Natural killer cell treated with Interleukin-12 subunit alpha and Interleukin-12 subunit beta and Interleukin-15 and Interleukin-18, amount 100 ng/mL, for 72 hours (primary cell): ENCODE measurements at places on chromosomes 2 and 18.

DNA sequence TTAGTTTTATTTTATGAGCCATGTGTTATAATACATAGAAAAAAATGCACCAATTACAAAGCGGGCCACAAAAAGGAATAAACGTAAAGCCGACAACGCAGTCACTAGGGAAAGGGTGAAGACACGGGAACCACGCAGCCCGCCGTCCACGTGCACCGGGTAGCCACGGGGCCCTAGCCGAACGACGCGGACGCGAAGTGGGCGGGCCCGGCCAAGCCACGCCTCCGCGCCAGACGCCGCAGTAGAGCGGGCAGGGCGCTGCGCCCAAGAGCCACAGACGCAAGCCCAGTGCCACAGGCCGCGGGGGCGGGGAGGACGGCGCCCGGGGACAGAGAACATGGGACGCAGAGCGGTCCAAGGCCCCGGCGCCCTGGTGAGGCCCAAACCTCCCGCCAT lies at the start of gene DUSP28:
TSS of gene DUSP28 (plus strand) at position 274 of the 396 bp plus-strand sequence. CDS start 328 bp downstream, outside the sequence.
- H3K4me3 ChIP-seq: peak within 1 kb of the TSS; percentile 92

DNA sequence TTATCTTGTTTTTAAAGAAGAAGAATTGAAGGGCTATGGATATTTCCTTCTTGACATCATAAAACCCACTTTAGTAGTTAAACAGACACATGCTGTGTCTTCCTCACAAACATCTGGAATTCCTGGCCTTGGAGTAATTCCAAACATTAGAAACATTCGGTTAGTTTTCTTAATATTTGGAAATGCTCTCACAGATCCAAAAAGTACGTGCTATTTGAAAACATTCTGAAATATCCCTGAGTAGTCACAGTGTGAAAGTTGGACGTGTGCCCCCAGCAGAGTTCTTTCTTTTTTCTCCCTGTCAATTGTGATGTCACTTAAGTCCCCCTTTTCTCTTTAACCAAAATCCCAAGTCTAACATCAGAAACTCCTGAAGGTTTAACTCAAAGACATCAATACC lies 91.3 kb downstream of the ANTXR1 start:
- no peaks in the 10 kb centered on the region for H3K36me3 ChIP-seq
- no peaks in the 10 kb centered on the region for H3K4me1 ChIP-seq
- DNase-seq: no peak
- H3K27ac ChIP-seq: no peak overlapping the region
- no peak overlapping the region for H3K4me3 ChIP-seq
- peaks cover 14% of the 10 kb centered on the region for H3K27me3 ChIP-seq

- no peak overlapping the region for H3K27ac ChIP-seq
- no peaks in the 10 kb centered on the region for H3K4me1 ChIP-seq
- H3K27me3 ChIP-seq: no peaks in the 10 kb centered on the region
- no peaks in the 10 kb centered on the region for H3K36me3 ChIP-seq
- H3K4me3 ChIP-seq: no peak overlapping the region
- DNase-seq: no peak
Observed at GRCh38 chr18:32937597-32937996, 164.8 kb upstream of the KLHL14 start.

- H3K4me3 ChIP-seq: no peak overlapping the region
- no peaks in the 10 kb centered on the region for H3K36me3 ChIP-seq
- H3K27me3 ChIP-seq: no peaks in the 10 kb centered on the region
- H3K27ac ChIP-seq: no peak overlapping the region
- peaks cover 20% of the 10 kb centered on the region for H3K4me1 ChIP-seq
Observed at GRCh38 chr2:24830351-24830750, 37.1 kb downstream of the CENPO start.

DNA sequence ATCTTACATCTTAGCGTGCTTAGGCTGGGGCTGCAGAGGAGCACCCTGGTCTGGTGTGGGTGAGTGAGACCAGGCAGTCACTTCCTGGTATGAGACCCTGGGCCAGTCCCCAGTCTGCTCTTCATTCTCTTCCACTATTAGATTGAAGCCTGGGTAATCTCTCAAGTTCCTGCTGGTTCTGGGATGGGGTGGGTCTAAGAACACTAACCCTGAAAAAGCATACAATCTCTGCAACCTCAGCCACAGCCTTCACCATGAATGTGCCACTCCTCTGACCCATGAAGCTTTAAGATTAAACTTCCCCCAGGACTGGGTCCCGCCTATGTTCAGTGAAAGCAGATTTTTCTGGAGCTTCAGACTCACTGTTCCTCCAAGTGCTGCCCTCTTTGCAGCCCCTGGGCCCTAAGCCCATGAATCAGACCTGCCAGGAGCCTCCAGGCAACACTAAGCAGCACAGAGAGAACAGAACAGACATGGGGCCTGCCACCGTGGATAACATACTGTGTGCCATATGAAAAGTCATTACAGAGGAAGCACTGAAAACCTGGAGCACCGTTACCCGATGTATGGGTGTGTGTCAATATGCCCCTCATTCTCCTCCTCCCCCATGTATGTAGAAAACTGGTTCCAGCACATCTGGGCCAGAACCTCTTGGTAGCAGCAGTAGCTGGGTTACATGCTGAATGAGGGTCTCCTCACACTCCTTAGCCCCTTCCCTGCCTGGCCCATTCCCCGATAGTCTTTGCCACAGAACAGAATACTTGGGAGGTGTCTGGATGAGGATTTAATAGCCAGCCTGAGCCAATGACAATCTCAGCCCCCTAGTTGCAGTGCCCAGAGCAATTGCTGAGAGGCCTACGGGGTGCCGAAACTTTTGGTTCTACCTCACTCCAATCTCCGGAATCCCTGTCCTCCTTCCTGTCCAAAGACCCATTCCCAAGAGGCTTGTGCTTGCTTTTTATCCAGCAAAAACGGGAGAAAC lies 2.7 kb upstream of the SIX2 start:
- peak; percentile 40 for DNase-seq
- no peak overlapping the region for H3K4me3 ChIP-seq
- peaks cover 51% of the 10 kb centered on the region for H3K27me3 ChIP-seq
- H3K4me1 ChIP-seq: no peaks in the 10 kb centered on the region
- H3K27ac ChIP-seq: no peak overlapping the region

- H3K4me3 ChIP-seq: no peak overlapping the region
- H3K4me1 ChIP-seq: no peaks in the 10 kb centered on the region
- peaks cover 26% of the 10 kb centered on the region for H3K27me3 ChIP-seq
- H3K27ac ChIP-seq: no peak overlapping the region
- DNase-seq: no peak
Observed at GRCh38 chr2:24403832-24404212, 43.5 kb upstream of the ITSN2 start.

DNA sequence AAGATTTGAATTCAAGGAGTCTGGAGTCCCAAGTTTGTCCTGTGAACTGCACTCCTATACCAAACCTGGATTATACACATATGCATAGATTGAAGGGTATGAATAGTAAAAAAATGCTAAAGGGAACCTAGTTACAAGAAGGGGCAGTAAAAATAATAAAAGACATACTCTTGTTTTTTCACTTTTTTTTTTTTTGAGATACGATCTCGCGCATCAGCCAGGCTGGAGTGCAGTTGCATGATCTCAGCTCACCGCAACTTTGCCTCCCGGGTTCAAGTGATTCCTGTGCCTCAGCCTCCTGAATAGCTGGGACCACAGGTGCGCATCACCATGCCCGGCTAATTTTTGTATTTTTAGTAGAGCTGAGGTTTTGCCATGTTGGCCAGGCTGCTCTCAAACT lies 22.3 kb downstream of the KRTCAP3 start:
- no peak for DNase-seq
- no peak overlapping the region for H3K4me3 ChIP-seq
- no peaks in the 10 kb centered on the region for H3K4me1 ChIP-seq
- H3K27ac ChIP-seq: no peak overlapping the region
- H3K27me3 ChIP-seq: no peaks in the 10 kb centered on the region
- H3K36me3 ChIP-seq: no peaks in the 10 kb centered on the region

- peaks cover 16% of the 10 kb centered on the region for H3K4me1 ChIP-seq
- no peaks in the 10 kb centered on the region for H3K36me3 ChIP-seq
- peaks cover 39% of the 10 kb centered on the region for H3K27me3 ChIP-seq
- no peak overlapping the region for H3K4me3 ChIP-seq
- DNase-seq: no peak
Observed at GRCh38 chr2:69088466-69088865, 75.5 kb downstream of the ANTXR1 start.

DNA sequence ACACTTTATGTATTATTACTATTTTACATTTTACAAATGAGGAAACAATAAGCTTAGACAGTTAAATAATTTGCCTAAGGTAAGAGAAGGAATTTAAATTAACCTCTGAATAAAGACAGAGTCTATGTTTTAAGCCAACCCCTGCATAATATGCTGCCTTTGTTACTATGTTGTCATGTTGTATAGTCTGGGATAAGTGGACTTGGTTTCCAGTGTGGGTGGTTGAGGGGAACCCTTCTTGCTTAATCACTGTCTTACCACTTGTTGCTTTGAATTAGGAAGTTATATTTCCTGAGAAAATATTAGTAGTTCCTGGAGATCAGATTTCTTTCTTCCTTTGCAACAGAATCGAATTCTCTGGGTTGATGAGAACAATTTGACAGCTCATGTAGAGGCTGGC lies 52.6 kb downstream of the AGPS start:
- H3K36me3 ChIP-seq: peaks cover 12% of the 10 kb centered on the region
- H3K4me3 ChIP-seq: no peak overlapping the region
- DNase-seq: no peak
- no peak overlapping the region for H3K27ac ChIP-seq

DNA sequence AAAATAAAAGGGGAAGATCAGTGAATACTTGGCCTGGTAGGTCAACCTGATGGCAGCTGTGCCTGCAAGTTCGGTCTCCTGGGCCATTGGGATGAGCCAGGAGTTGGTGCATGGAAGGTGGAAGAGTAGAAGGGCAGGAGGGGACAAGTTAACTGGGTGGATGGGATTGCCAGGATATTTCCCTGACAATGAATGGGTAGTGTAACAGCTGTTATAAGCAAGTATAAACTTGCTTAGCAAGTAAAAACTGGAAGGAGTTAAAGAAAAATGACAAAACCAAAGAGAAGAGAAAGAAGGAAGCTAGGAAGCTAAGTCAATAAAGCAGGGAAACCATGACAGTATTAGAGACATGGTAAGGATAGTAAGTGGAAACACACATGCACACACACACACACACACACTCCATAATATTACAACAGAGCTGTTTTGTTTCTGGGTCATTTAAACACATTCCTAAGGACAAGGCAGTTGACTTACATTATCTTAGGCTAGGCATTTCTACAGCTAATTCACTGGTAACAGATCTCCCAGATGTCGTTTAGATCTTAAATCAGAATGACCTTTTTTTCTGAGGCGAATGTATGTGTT lies 29.7 kb downstream of the MEP1B start:
- no peaks in the 10 kb centered on the region for H3K36me3 ChIP-seq
- H3K27me3 ChIP-seq: peaks cover 8% of the 10 kb centered on the region

DNA sequence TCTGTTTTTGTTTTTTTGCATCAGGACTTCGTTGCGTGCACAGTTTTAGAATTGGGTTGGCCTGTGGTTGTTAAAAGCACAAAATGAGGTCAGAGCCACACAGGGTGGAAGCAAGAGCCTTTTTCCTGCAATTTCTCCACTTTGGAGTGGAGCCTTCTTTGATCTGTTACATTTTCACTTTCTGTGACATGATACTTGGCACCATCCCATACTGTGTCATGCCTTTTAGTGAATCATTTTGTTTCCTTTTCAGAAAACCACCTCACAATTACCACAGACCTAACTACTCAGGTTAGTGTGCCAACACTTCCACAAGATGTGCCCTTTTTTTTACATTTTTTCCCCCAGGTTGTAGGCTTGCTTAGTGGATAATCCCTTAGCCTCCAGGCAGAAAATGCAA lies 32.5 kb downstream of the MERTK start:
- H3K4me3 ChIP-seq: peak overlapping the region; percentile 11
- H3K27me3 ChIP-seq: peaks cover 5% of the 10 kb centered on the region
- peaks cover 9% of the 10 kb centered on the region for H3K4me1 ChIP-seq
- H3K27ac ChIP-seq: no peak overlapping the region
- no peak for DNase-seq

DNA sequence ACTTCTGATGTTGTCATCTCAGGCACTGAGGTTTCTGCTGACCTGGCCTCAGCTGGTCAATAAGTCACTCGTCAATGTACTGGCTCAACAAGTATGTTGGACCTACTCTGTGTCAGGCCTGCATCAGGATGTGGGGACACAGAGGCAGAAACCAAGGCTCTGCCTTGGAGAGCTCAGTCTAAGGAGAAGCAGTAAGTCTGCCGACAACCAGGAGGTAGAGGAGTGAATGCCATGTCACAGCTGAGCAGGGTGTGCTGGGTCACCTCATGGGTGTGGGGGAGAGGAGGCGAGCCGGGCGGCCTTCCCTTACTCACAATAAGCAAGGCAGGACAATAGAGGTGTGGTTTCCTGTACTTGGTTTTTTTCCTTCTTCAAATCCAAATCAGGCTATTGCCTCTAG lies 75.8 kb downstream of the COLEC12 start:
- H3K27ac ChIP-seq: no peak overlapping the region
- no peaks in the 10 kb centered on the region for H3K4me1 ChIP-seq
- H3K36me3 ChIP-seq: no peaks in the 10 kb centered on the region
- H3K4me3 ChIP-seq: no peak overlapping the region

- H3K4me1 ChIP-seq: no peaks in the 10 kb centered on the region
- H3K4me3 ChIP-seq: no peak overlapping the region
- H3K36me3 ChIP-seq: no peaks in the 10 kb centered on the region
- no peaks in the 10 kb centered on the region for H3K27me3 ChIP-seq
- H3K27ac ChIP-seq: no peak overlapping the region
Observed at GRCh38 chr18:7232218-7232617, 1.3 kb downstream of the LRRC30 start.

DNA sequence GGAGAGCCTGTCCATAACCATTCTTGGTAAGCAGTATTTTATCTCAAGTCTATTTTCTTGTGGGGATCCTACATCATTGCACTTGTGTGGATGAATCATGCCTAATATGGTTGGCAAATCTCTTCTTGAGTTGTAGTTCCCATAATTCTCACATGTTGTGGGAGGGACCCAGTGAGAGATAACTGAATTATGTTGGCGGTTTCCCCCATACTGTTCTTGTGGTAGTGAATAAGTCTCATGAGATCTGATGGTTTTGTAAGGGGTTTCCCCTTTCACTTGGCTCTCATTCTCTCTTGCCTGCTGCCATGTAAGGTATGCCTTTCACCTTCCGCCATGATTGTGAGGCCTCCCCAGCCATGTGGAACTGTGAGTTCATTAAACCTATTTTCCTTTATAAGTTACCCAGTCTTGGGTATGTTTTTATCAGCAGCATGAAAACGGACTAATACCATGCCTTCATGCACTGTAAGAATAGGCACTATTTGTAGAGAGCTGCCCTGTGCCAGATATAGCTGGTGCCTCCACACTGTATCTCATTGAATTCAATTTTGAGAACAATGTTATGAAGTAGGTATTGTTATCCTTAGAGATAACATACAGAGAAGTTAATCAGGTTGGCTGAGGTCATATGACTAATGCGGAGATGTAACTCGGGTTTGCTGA lies 148.3 kb downstream of the PLCL1 start:
- DNase-seq: no peak
- no peaks in the 10 kb centered on the region for H3K27me3 ChIP-seq
- no peaks in the 10 kb centered on the region for H3K36me3 ChIP-seq
- H3K4me1 ChIP-seq: no peaks in the 10 kb centered on the region
- no peak overlapping the region for H3K4me3 ChIP-seq
- H3K27ac ChIP-seq: no peak overlapping the region
